ENCODE measurements at places on chromosomes 12 and 14.

DNA sequence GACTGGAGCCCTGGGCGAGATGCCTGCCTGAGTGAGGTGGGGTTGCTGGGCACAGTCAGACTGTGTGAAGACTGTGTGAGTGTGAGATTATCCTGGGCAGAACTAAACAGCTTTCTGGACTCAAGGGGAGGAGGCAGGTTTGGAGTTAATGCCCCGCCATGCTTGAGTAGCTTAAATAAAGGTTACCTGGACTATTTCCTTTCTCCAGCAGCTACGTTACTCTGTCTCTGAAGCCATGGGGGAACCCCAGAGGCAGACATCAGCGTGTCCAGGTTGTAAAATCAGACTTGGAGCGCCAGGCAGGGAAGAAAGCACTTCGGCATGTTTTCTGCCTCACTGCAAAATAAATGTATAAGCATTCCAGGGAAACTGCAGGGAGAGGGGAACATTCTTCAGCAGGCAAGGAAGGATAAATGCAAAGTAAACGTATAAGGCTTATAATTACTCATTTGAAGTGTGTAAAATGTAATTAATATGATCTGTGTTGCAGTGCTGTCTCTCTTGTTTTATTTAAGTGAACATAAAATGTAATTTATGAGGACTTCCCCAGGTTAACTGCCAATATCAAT is 129.7 kb downstream of the CHST11 start:
- no peak for DNase-seq

DNA sequence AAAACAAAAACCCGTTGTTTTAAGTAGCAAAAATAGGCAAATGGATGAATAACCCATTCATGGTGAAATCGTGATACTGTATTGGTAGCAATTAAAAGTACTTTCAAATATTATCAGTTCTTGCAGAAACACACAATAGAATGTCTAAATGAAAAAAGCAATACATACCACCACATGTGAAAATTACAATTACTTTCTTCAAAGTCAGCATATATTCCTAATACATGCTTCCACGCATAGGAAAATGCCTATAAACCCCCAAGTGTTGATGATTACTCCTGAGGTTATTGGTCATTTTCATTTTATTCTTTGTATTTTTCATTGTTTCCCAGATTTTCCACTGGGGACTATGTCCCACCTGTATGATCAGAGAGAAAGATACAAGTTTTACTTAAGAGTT is 15.2 kb downstream of the DDX55 start:
- DNase-seq = no peak

- no peak for DNase-seq
These were observed 15.0 kb upstream of the FAM181A start for GRCh38 chr14:93911975-93912615.

DNA sequence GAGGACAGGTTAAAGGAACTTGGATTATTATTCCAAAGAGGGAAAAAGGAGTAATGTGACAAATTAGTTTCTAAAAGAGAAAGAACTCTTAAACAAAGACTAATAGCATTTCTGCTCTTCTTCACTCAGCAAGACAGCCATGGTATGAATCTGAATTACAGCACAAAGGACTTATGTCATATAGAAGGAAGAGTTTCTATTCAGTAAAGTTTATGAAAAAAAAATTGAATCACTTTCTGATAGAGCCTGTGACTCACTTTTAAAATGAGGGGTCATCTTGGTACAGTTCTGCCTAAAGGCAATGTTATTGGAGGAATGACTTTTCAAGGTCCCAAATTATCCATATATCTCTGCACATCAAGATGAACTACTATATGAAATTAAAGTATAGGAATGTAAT is 101.7 kb downstream of the DUSP6 start:
- DNase-seq = no peak

DNA sequence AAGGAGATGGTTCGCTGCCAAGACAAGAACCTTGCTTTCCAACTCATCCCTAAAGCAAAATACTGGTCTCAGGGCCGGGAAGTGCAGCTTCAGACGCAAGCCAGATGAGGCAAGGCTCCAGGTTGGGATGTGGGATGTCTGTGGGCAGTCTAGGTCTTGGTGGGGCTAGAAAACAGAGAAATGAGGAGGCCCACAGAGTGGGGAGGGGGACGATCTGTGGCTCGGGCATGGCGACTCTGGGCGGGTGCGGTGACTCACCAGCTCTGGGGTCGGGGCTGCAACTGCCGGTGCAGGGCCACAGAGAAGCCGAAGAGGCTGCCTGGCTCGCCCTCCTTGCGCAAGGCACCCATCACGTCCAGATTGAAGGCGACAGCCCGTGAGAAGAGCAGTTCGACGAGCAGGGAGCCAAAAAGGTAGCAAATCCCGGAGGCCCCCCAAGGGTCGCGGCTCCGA is 459 bp downstream of the ITGA7 start:
- no peak for DNase-seq

DNA sequence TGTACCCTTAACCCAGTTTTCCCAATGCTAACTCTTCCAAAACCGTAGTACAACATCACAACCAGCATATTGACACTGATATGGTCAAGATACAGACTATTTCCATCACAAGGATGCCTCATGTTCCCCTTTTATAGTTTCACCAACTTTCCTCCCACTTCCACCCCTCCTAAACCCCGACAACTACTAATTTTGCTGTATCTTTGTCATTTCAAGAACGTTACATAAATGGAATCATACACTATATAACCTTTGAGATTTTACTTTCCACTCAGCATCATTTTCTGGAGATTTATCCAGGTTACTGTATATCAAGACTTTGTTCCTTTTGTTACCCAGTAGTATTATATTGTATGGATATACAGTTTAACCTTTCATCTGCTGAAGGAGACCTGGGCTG is 88.9 kb downstream of the MED13L start:
- no peak for DNase-seq

GRCh38 chr14:100103250-100104005 is 38.2 kb downstream of the EVL start:
- DNase-seq = no peak

- no peak for DNase-seq
These were observed 46.4 kb upstream of the SYT10 start for GRCh38 chr12:33486058-33486457.

DNA sequence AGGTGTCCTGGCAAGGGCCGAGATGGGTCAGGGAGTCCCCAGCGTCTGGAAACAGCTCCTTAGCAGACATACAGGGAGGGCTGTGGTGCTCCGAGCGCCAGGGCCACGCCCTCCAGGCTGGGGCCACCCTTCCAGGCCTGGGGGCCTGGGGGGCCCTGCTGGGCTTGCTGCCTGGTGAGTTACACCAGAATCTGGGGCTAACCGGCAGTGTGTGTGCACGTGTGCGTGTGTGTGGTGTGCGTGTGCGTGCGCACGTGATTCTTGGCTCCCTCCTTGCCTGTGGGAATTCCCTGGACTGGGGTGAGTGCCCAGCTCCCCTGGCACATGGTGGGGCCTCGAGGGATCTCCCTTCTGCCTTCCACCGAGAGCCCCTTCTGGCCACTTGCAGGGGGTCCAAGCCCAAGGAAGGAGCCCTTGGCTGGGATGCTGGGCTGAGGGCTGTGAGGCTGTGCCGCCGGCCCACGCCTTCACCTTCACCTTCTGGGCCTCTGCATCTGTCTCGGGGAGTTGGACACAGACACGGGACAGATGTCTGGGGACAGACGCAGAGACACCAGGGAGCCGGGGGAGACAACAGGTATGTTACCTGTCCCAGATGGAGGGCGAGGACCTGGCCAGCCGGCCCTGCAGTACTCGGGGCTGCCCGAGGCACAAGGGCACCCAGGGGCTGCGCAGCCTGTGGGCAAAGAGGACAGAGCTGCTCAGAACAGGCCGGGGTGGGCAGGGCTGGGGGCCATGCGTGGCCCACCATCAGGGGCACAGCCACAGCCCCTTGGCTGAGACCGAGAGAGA is 37.2 kb downstream of the BEGAIN start:
- DNase-seq = no peak

DNA sequence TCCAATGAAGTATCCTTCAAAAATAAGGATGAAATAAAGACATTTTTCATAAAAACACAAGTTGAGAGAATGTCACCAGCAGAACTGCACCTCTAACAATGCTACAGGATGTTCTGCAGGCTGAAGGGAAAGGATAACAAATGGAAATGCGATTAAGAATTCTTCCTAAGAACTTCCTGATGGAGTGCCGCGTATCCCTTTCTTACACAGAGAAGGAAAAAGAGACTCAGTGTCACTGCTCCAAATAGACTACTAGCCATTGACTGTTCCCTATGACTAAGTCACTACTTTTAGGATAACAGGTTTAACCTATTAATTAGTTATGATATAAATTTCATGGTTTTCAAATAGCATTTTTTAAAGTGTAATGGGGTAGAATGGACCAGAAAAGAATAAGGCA is 3.2 kb downstream of the ANO2 start:
- no peak for DNase-seq

DNA sequence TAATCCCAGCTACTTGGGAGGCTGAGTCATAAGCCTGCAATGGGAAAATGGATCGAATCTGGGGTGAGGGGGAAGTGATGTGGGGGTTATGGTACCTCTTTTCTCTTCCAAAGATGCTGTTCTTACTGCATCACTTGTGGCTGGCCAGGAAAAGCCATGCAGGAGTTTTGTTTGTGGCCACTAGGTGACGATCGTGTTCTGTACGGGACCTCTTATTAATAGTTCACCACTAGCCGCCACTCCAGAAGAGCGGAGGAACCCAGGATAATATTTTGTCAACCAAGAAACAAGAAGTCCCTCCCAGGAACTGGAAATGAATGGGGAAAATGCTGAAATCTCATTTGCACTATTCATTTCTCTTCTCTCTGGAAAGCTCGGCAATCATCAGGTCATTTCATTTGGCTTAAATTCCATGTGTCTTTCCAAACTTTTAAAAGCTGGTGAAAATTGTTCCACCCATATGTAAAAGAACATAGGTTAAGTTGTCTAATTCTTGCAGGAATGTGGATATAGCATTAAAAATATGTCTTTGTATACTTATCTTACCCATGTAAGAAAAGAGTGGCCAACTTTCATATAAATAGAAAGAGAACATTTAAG is 8.9 kb downstream of the GPR65 start:
- DNase-seq = peak; percentile 68

GRCh38 chr14:76900682-76901081 is 74.5 kb downstream of the LRRC74A start:
- DNase-seq = no peak

- no peak for DNase-seq
These were observed 7.0 kb downstream of the NUBPL start for GRCh38 chr14:31568161-31568560.

DNA sequence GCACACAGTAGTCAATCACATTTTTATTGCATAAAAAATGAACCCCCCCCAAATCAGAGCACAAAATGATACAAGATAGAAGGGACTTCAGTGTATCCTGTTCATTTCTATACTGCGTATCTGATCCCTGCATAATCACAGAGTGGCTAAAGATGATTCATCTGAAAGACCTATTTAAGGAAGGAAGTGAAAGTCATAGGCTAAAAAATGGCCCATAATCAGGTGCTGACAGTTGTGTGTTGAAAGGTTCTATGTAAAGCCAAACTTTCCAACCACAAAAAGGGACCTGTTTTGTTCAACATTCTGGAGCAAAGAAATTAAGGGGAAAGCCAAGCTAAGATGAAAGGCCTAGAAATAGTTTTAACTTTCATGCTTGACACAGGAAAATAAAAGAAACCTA is 147.8 kb upstream of the ATP2B1 start:
- no peak for DNase-seq

GRCh38 chr12:50185970-50186663 is 18.9 kb upstream of the CERS5 start:
- no peak for DNase-seq

- no peak for DNase-seq
These were observed 19.0 kb upstream of the CLEC2A start for GRCh38 chr12:9951026-9951675.

DNA sequence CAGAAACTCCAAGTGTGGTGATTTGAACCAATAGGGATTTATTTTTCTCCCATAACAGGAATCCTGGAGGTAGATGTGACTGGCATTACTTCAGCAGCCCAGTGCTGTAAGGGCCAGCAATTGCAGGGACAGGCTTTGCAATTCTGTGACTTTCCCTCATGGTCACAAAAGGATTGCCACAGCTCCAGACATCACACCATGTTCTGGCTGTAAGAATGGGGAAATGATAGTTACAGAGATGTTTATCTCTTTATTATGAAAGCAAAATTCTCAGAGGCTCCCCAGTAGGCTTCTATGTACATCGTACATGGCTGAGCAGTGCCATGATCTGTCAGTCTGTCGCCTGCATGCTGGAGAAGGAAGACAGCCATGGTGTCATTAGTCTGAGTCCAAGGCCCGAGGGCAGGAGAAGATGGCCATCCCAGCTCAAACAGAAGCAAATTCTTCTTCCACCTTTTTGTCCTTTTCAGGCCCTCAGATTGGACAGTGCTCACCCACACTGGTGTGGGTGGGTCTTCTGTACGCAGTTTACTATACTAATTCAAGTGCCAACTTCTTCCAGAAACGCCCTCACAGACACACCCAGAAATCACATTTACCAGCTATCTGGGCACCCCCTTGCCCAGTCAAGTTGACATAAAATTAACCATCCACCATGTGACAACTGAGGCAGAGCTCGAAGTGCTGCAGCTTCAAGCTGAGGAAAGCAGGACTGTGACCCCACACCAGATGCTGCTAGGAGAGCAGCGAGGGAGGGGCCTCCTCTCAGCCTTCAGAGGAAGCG is 17.2 kb downstream of the ZBTB42 start:
- DNase-seq = no peak

DNA sequence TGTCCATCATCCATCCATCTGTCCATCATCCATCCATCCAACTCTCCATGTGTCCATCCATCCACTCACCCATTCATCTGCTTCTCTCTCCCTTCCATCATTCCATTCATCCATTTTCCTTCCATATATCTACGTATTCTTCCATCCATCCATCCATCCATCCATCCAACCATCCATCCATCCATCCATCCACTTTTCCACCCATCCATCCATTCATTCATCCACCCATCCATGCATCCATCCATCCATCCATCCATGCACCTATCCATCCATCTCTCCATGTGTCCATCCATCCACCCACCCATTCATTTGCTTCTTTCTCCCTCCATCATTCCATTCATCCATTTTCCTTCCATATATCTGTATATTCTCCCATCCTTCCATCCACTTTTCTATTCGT is 214.0 kb upstream of the RTL1 start:
- no peak for DNase-seq

GRCh38 chr14:36057452-36058116 is 118.9 kb downstream of the PTCSC3 start:
- DNase-seq = no peak

GRCh38 chr12:24360907-24361306 is 411.4 kb upstream of the SOX5 start:
- DNase-seq = no peak

Data from hypothalamus (tissue), 51 donors.